Pulmonary artery endothelial cell (primary cell): ENCODE measurements at places on chromosomes 12 and 14. TPM values are rescaled to one million over a fixed set of nuclear protein-coding genes. Genes with fewer than 3 reads are reported as not detected.

Gene GPX2
- not detected in 2 replicates for total RNA-seq

Gene TMTC2
- 3.6 and 10.1 TPM in 2 replicates for total RNA-seq

Gene CAPZA3
- not detected in 2 replicates for total RNA-seq

Gene NUDT14
- 26.9 and 44.8 TPM in 2 replicates for total RNA-seq

Gene FAM222A
- total RNA-seq: 0.26 and 0.92 TPM in 2 replicates

Gene ADGRD1
- total RNA-seq: not detected in 2 replicates

Gene KCNK10
- total RNA-seq: 0.13 TPM in 1 of 2 replicates, not detected in the other

Gene SERPINA9
- not detected in 2 replicates for total RNA-seq

Gene REM2
- total RNA-seq: under 0.01 TPM in 1 of 2 replicates, not detected in the other

Gene CLEC4C
- total RNA-seq: not detected in 2 replicates

Gene ART4
- total RNA-seq: 18.7 and 74.4 TPM in 2 replicates

Gene RHNO1
- total RNA-seq: 19.5 and 27.9 TPM in 2 replicates

Gene SLC5A8
- total RNA-seq: not detected in 2 replicates

Gene OR6C2
- not detected in 2 replicates for total RNA-seq

Gene TSPAN9
- total RNA-seq: 65.0 and 67.0 TPM in 2 replicates

Gene PPM1H
- 3.9 and 4.1 TPM in 2 replicates for total RNA-seq

Gene TTC9
- 0.07 and 0.13 TPM in 2 replicates for total RNA-seq

Gene IQSEC3
- not detected in 2 replicates for total RNA-seq

Gene MYO1A
- total RNA-seq: under 0.01 TPM in 1 of 2 replicates, not detected in the other

Gene KRT77
- not detected in 2 replicates for total RNA-seq

Gene TMPRSS12
- not detected in 2 replicates for total RNA-seq
